Stomach (tissue), 19 donors: ENCODE measurements at places on chromosomes 1 and 21. TPM values are rescaled to one million over a fixed set of nuclear protein-coding genes. Genes with fewer than 3 reads are reported as not detected.

ZSWIM5 gene
- total RNA-seq: 0.45 TPM

OR14K1 gene
- total RNA-seq: not detected

DNA sequence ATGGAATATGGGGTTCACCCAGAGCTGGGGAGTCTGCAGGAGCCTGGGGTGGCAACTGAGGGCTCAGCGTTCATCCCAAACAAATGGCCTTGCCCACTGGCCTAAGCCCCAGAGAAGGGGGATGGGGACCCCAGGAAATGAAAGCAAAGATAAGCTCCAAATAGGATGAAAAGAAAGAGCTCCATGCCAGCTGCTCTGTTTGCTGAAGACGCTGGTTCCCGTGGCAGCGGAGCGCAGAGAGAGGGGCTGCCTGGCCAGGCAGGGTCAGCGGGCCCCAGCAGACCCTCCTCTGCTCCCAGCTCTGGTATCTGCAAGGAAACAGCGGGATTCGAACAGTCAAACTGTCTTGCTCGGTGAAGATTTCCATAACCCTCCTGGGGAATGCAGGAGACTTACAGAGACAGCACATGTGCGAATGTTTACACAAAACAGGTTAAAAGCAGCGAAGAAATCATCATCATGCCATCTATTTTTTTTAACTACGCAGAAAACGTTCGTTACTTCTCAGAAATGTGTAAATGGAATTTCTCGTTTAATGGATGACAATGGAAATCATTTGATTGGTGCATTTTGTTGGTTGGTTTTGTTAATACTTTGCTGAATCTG is 94.4 kb downstream of the PDE9A start:
- DNase-seq: no peak
- H3K27me3 ChIP-seq: no peaks in the 10 kb centered on the region
- peaks cover 38% of the 10 kb centered on the region for H3K4me1 ChIP-seq
- peak overlapping the region; percentile 88 for H3K27ac ChIP-seq
- no peaks in the 10 kb centered on the region for H3K36me3 ChIP-seq
- H3K4me3 ChIP-seq: no peak overlapping the region

GRCh38 chr1:43531107-43531905 is 623 bp downstream of the PTPRF start:
- H3K36me3 ChIP-seq: no peaks in the 10 kb centered on the region
- DNase-seq: no peak

DNA sequence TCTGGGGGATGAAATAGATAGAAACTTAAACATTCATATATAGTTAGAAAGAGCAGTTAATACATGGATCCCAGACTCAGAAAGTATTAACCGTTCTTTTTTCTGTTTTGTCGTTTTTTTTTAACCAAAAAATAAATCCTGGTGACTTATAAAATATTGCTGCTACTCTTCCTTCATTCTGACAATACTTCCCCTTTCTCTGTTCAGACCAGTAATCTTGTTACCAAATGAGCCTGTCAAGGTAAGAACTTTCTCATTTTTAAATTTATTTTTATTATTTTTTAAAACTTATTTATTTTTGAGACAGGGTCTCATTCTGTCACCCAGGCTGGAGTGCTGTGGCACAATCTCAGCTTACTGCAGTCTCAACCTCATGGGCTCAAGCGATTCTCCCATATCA is 13.7 kb downstream of the PTPN22 start:
- H3K4me1 ChIP-seq: no peaks in the 10 kb centered on the region
- no peak for DNase-seq
- no peak overlapping the region for H3K27ac ChIP-seq
- H3K36me3 ChIP-seq: no peaks in the 10 kb centered on the region
- H3K4me3 ChIP-seq: no peak overlapping the region

GRCh38 chr1:209156991-209157390 is 426.5 kb upstream of the CAMK1G start:
- no peak overlapping the region for H3K27ac ChIP-seq
- no peak overlapping the region for H3K4me3 ChIP-seq
- DNase-seq: no peak
- no peaks in the 10 kb centered on the region for H3K4me1 ChIP-seq
- H3K36me3 ChIP-seq: no peaks in the 10 kb centered on the region

GRCh38 chr1:230939806-230940489 is 38.7 kb downstream of the TTC13 start:
- peaks cover 16% of the 10 kb centered on the region for H3K36me3 ChIP-seq
- H3K27me3 ChIP-seq: no peaks in the 10 kb centered on the region
- H3K27ac ChIP-seq: peak overlapping the region; percentile 56
- peaks cover 41% of the 10 kb centered on the region for H3K4me1 ChIP-seq

DNA sequence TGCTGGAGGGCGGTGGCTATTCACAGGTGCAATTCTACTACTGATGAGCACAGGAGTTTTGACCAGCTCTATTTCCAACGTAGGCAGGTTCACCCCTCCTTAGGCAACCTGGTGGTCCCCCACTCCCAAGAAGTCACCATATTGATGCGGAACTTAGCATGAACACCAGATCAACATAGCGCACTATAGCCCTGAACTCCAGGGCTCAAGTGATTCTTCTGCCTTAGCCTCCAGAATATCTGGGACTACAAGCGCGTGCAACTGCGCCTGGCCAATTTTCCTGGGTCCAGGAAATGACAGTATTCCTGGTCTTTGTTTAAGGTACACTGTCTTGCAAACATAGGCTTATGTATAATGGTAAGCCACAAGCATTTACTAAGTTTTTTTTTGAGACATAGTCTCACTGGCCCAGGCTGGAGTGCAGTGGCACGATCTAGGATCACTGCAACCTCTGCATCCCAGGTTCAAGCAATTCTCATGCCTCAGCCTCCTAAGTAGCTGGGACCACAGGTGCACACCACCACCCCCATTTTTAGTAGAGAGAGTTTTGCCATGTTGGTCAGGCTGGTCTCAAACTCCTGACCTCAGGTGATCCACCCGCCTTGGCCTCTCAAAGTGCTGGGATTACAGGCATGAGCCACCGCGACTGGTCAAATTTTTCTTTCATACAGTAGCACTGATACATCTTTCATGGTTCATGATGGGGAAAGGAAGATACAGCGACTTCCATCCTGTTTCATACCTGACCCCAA is 12.6 kb downstream of the MCL1 start:
- no peak for DNase-seq
- H3K27me3 ChIP-seq: no peaks in the 10 kb centered on the region
- H3K36me3 ChIP-seq: peaks cover 23% of the 10 kb centered on the region

DNA sequence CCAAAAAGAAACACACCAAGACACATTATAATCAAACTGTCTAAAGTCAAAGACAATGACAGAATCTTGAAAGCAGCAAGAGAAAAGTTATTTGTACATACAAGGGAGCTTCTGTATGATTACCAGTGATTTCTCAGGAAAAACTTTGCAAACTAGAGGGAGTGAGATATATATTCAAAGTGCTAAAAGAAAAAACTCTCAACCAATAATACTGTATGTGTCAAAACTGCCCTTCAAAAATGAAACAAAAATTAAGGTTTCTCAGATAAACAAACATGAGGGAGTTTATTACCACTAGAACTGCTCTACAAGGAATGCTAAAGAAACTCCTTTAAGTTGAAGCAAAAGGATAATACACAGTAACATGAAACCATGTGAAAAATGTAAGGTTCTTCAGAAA is 79.4 kb downstream of the LBR start:
- H3K27ac ChIP-seq: no peak overlapping the region
- no peaks in the 10 kb centered on the region for H3K27me3 ChIP-seq
- H3K4me1 ChIP-seq: no peaks in the 10 kb centered on the region
- no peak overlapping the region for H3K4me3 ChIP-seq
- no peak for DNase-seq
- no peaks in the 10 kb centered on the region for H3K36me3 ChIP-seq

DNA sequence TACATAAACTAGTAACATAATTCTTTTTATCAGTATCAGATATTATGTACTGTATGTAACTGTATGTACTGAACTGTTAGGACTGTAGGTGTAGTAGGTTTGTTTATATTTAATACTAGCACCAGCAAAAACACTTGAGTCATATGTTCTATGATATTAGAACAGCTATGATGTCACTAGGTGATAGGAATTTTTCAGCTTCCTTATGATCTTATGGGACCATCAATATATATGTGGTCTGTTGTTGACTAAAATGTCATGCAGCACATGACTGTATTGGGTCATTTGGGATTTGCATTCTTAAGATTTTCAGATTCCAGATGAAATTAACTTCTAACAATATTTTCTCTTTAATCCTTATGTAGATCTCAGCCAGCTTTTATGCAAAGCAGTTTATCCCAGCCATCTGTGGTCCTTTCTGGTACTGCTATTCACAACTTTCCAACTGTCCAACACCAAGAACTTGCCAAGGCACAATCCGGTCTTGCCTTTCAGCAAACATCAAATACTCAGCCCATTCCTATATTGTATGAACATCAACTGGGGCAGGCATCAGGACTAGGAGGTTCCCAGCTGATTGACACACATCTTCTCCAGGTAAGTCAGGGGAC is 38.3 kb upstream of the MYOCOS start:
- H3K36me3 ChIP-seq: peaks cover 100% of the 10 kb centered on the region
- no peak for DNase-seq
- H3K27ac ChIP-seq: no peak overlapping the region
- H3K4me1 ChIP-seq: no peaks in the 10 kb centered on the region
- H3K27me3 ChIP-seq: no peaks in the 10 kb centered on the region

DNA sequence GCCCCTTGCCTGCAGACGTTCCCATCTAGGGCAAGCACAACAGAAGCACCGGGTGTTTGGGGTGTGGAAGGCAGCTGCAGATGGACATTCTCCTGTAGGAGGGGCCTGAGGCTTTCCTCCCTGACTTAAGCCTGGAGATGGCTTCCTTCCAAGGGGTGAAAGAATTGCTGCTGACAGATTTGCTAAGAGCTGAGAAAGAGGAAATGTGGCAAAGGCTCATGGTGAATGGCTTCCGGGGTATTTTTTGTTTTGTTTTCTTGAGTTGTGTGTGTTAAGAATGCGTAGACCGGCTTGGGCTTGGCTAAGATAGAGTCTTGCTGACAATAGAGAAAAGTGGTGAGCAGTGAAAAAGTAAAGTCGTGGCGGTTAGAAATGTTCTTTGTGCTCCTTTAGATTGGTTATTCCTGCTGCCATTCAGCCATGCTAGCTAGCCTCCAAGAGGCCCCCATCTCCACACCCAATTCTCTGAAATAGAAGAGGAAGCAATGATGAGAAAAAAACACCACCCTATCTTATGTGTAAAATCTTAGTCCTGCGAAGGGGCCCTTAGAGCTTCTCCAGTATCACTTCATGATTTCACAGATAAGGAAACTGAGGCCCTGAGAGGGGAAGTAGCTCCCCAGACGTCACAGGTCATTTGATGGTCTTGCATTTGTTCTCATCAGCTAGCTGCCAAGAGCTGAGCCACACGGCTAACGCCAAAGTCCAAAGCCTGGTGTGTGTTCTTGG is 36.9 kb downstream of the EIF2D start:
- DNase-seq: peak; percentile 87
- H3K27ac ChIP-seq: peak overlapping the region; percentile 62
- no peaks in the 10 kb centered on the region for H3K27me3 ChIP-seq
- peaks cover 7% of the 10 kb centered on the region for H3K4me1 ChIP-seq
- peaks cover 5% of the 10 kb centered on the region for H3K36me3 ChIP-seq

DNA sequence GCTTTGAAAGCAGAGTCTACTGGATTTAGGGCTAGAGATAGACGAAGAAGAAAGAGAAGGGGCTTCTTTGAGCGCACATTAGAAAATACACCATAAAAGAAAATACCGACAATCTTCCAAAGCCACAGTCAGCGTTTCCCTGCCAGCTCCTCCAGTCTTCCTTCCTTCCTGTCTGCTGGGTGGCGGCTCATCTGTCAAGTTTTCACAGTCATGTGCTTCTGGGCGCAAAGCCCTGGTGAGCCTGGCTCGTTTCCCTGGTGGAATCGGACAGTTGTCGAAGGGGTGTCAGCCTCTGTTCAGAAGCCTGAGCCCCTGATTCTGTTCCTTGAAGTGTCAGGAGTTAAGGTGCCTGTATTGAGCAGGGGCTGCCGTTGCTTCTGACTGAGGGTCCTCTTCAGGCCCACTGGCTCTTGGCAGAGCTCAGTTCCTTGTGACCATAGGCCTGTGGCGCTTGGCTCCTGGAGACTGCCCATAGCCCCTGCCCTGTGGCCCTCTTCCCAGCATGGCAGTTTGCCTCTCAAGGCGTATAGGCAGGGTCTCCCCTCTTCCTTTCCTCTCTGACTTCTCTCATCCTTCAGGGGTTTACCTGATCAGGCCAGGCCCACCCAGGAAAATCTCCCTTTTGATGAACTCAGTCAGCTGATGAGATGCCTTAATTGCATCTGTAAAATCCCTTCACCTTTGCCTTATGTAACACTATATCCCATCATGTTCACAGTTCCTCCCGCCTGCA is 58.6 kb downstream of the ADARB1 start:
- H3K4me1 ChIP-seq: peaks cover 76% of the 10 kb centered on the region
- H3K27ac ChIP-seq: peak overlapping the region; percentile 74
- no peaks in the 10 kb centered on the region for H3K36me3 ChIP-seq
- no peak for DNase-seq
- no peak overlapping the region for H3K4me3 ChIP-seq

DNA sequence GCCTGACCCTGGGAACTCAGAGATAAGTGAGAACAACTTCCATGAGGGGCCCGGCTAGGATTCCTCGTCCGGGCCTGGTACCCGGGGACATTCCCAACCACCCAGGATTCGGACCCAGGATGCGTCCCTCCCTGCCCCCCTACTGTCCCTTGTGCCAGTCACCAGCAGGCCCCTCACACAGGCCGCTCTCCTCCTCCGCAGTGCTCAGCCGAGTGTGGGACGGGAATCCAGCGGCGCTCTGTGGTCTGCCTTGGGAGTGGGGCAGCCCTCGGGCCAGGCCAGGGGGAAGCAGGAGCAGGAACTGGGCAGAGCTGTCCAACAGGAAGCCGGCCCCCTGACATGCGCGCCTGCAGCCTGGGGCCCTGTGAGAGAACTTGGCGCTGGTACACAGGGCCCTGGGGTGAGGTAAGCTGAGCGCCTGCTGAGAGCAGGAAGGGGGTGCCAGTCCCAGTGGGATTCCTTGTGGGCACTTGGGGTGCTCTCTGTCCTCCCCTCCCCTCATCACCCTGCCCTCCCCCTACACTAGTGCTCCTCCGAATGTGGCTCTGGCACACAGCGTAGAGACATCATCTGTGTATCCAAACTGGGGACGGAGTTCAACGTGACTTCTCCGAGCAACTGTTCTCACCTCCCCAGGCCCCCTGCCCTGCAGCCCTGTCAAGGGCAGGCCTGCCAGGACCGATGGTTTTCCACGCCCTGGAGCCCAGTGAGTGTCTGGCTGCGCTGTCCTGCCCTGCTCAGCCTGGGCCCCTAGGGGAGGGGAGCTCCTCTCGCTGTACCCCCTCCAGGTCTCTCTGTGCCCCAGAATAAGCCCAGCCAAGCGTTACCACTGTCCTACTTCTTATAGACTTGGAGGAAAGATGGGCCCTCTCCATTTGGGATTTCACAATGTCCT is 9.8 kb downstream of the ADAMTSL4 start:
- H3K4me3 ChIP-seq: peak overlapping the region; percentile 3
- DNase-seq: peak; percentile 67
- peaks cover 42% of the 10 kb centered on the region for H3K4me1 ChIP-seq
- no peaks in the 10 kb centered on the region for H3K27me3 ChIP-seq
- H3K27ac ChIP-seq: peak overlapping the region; percentile 100
- peaks cover 50% of the 10 kb centered on the region for H3K36me3 ChIP-seq

GRCh38 chr1:176208034-176208433 is 948 bp upstream of the COP1 start:
- peak overlapping the region; percentile 73 for H3K4me3 ChIP-seq
- H3K4me1 ChIP-seq: peaks cover 30% of the 10 kb centered on the region
- DNase-seq: no peak
- peak overlapping the region; percentile 98 for H3K27ac ChIP-seq
- no peaks in the 10 kb centered on the region for H3K36me3 ChIP-seq
